Glutamatergic neuron (in vitro differentiated cells): ENCODE measurements at places on chromosomes 1 and 21. TPM values are rescaled to one million over a fixed set of nuclear protein-coding genes. Genes with fewer than 3 reads are reported as not detected.

The STUM gene
- total RNA-seq = 11.0 TPM

The TEX38 gene
- not detected for total RNA-seq

The SPATA45 gene
- total RNA-seq = not detected

The PIAS3 gene
- total RNA-seq = 20.3 TPM

The MACF1 gene
- total RNA-seq = 657 TPM

The KCNC4 gene
- total RNA-seq = 9.7 TPM

The ITGB2 gene
- total RNA-seq = 0.91 TPM

The ADAMTS5 gene
- 22.5 TPM for total RNA-seq

The SNAP47 gene
- total RNA-seq = 34.0 TPM

The TRNAU1AP gene
- total RNA-seq = 39.8 TPM

The UMODL1 gene
- total RNA-seq = not detected

The FAM43B gene
- not detected for total RNA-seq

The TSPEAR gene
- total RNA-seq = not detected

The CYP4A11 gene
- 0.71 TPM for total RNA-seq

The ALX3 gene
- total RNA-seq = not detected

The TEDDM1 gene
- not detected for total RNA-seq

The HSD11B1 gene
- total RNA-seq = not detected

The NHLH2 gene
- total RNA-seq = 255 TPM

The SV2A gene
- total RNA-seq = 34.9 TPM

The SLC9C2 gene
- 0.98 TPM for total RNA-seq

The MYBPH gene
- total RNA-seq = not detected

The TPTE gene
- not detected for total RNA-seq
